MV-4-11 (cell line): ENCODE measurements at places on chromosomes 2 and 18.
A peak's percentile ranks its signal among the peaks of the same experiment; 100 is the strongest.

- DNase-seq: no peak
Observed at GRCh38 chr2:20488782-20489181, 41.9 kb downstream of the RHOB start.

GRCh38 chr2:139078376-139078775 is 298.2 kb upstream of the NXPH2 start:
- DNase-seq: no peak

GRCh38 chr2:156704617-156705016 is 268.4 kb downstream of the GPD2 start:
- no peak for DNase-seq

DNA sequence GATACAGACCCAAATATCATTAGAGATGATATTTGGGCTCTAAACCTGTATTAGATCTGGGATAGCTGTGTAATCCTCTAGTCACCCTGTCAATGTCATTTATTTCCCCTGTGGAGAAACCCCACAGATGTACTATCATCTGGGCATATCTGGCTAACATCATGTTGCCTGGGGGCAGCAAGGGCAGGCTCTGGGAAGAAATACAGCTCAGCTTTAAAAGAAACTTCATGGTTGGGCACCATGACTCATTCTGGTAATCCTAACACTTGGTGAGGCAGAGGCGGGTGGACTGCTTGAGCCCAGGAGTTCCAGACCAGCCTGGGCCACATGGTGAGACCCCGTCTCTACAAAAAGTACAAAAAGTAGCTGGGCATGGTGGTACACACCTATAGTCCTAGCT is 282.5 kb downstream of the SLC8A1 start:
- DNase-seq: no peak

GRCh38 chr18:10508591-10508990 is 17.2 kb upstream of the NAPG start:
- peak; percentile 80 for DNase-seq
